ENCODE measurements at places on chromosomes 2 and 18.

DNA sequence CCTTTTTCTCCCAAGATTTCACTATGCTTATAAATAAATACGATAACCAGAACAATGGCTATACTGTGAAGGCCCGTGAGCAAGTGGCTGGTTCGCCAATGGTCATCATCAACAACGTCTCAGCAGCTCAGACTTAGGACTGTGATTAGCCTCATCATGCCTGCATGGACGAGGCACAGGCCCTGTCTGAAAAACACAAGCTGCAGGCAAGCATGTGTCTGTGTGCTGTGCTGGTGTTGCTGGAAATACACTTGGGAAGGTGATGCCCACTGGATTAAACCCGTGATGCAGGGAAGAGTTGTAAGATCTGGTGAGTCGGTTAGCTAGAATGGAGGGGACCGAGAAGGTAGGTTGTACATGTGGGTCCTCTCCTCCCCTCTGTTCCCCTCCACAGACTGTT, 111.5 kb upstream of the EPC2 start:
- no peak for DNase-seq

- DNase-seq, result no peak
Observed at GRCh38 chr18:2529154-2529553, 42.2 kb downstream of the METTL4 start.

DNA sequence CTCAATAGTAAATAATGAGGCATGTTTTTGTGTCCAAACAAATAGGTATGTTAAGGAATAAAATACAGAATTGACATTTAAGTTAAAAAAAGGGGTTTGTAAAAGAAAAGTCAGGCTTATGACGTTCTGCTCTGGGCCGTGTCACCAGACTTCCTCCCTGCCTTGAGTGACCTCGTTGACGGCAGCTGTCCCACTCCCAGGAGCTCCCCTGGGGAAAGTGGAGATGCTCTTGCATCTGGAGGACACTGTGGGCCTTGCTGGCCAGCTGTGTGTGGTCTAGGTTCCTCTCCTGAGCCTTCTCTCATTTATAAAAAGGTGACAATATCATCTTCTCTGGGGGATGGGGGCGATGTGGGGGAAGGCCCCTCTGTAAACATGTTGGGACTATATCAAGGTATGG, 196.2 kb downstream of the CLIP4 start:
- DNase-seq, result no peak

DNA sequence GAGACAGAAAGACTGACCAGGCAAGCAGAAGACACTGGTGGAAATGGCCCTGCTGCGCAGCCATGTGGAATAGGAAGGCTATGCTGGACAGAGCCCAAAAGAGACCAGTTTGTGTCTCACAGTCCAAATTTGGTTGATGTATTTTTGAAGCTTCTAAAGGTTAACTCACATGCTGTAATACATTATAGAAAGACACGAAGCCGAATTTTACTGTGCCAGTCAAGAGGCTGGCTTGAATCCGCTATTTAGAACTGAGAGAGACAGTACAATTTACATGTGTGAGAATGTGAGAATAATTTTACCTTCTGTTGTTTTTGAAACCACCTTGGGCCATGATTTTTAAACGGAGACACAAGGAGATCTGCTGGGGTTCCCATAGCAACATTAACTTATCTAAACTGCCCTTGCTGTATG, 113.6 kb downstream of the METTL8 start:
- DNase-seq, result no peak

GRCh38 chr2:62467475-62468321, 38.3 kb downstream of the TMEM17 start:
- DNase-seq, result no peak

DNA sequence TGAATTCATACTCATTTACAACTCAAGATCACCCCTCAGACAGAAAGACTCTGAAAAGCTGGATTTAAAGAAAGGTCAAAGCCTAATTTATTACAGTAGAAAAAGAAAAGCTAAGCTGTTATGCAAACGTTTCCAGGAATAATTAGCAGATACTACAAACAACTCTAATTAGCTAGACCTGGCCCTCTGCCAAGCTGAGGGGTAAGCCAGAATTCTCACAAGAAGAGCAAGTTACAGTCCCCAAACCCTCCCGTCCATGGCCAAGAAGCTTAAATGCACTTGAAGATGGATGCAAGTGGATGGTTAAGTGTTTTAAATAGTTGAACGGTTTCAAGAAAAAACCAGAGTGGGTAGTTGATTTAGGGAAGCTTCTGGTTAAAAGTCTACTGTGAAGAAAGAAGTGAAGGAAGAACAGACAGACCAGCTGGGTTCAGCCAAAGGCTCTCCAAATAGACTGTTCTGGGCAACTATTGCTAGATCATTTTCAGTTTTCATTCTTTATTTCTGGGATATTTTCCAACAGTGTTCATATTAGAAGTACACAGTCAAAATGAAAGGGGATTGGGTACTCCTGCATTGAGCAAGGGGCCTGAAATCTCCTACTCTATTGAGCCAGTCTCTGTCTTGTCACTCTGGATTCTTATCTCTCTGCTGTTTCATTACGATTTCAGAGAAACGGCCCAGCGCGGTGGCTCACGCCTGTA, 4.8 kb downstream of the LMAN2L start:
- no peak for DNase-seq

- no peak for DNase-seq
Observed at GRCh38 chr18:37304012-37304680, 261.5 kb downstream of the CELF4 start.

DNA sequence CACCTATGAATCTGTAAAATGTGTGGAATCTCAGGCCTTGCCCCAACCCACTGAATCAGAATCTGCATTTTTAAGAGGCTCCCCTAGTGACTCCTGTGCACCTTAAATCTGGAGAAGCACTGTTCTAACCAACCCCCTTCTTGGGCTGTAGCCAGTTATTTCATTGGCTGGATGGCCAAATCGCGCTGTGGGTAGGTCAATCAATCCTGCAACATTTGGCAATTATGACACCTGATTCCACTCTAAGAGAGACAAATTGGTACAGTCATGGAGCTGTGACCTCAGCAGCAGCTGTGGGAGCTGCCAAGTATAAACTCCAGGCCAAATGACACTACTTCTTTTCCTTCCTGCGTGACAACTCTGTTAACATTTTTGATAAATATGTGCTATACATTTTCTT, 208.7 kb downstream of the CLIP4 start:
- no peak for DNase-seq

GRCh38 chr2:181051861-181052522, 71.6 kb downstream of the UBE2E3 start:
- no peak for DNase-seq

DNA sequence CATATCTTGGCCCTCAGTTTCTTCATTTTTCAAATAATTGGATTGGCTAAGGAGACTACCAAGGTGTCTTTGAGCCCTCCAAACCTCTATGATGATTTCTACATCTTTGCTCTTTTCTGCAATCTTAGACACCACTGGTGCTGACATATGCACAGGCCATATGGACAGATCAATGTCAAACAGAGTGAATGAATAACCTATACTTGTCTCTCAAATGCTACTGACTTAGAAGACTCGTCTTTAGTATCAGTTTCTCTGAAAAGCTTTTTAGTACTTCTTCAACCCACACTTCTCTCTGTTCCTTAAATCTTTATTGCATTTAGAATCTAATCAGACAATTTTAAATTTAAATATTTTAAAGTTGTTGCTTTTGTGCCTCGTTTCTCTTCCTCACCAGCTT, 258.2 kb downstream of the LTBP1 start:
- no peak for DNase-seq

- DNase-seq, result peak; percentile 11
Observed at GRCh38 chr2:43509886-43510285, 86.0 kb downstream of the THADA start.

DNA sequence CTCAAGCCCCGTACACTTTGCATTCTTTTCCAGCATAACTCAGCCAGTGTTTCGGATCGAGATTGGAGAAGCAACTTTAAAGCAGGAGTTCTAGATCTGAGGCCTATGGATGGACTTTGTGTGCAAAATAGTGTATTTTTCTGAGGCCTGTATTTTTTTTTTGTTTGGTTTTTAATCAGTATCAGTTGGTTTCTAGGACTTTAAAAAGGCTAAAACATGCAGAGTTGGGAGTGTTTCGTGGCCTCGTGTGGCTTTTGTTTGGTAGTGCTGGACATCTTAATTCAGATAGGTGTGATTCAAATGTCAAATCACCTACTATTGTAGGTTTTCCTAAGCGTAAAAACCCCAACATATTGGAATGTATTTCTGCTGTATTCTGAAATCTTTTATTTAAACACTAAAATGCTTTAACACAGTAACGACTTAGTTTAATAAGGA, 282 bp upstream of the PUS10 start:
- no peak for DNase-seq

- DNase-seq, result no peak
Observed at GRCh38 chr18:33805592-33805991, 227.6 kb downstream of the ASXL3 start.

GRCh38 chr2:173571021-173571821, 216.5 kb downstream of the CDCA7 start:
- DNase-seq, result no peak

DNA sequence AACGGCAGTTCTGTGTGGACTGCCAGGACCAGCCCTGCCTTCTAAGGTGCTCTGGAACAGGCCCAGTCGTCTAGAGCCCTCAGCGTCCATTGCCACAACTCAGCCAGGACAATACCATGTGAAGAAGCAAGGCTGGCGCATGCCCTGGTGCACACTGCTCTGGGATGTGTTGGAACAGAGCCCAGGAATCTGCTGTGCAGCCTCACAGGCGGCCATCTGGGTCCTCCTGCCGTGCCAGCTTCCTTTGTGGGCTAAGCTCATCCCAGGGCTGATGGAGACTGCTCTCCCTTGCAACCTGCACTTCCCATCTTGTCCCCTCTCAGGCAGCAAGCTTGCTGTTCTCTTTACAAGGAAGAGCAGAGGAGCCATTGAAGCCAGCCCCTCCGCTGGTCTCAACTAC, 246.4 kb upstream of the PXDN start:
- DNase-seq, result no peak

DNA sequence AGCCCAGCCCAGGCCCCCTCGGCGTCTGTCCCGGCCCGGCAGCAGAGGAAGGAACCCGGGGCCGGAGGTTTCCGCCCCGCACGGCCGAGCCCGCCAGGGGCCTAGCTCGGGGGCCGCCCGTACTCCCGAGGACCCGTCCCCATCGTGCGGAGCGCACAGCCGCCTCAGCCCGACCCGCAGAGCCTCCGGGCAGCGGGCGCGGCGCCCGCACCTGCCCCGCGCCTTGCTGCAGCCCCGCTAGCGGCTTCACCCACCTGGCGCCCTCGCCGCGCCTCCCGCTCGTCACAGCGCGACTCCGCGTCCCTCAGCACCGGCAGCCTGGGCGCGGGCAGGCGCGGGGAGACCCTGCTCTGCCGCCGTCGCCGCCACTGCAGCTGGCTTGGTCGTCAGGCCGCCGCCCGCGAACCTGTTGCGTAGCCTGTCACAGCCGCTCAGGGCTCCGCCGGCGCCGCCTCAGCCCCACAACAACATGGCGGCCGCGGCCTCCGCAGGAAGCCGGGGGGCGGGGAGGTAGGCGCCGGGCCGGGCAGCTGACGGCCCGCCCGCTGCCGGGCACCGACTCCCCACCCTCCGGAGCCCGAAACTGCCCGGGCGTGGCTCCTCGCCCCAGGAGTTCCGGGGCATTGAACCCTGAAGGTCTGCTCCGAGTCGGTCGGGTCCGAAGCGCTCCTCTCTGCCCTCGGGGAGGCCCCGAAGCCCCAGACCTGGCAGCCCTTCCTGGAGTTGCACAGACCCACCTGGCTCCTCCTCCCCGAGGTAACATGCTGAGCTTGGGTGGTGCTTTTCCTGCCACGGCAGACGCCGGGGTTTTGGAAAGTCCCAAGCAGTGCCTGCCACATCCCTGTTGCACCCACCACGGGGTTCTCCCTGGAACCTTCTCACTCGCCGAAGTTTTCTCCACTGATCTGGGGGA, at the start of gene ITSN2:
Gene ITSN2, minus strand, starts transcription at position 487 of the 913 bp plus-strand sequence. CDS start 32,454 bp downstream, outside the sequence.
- peak; percentile 85 for DNase-seq

DNA sequence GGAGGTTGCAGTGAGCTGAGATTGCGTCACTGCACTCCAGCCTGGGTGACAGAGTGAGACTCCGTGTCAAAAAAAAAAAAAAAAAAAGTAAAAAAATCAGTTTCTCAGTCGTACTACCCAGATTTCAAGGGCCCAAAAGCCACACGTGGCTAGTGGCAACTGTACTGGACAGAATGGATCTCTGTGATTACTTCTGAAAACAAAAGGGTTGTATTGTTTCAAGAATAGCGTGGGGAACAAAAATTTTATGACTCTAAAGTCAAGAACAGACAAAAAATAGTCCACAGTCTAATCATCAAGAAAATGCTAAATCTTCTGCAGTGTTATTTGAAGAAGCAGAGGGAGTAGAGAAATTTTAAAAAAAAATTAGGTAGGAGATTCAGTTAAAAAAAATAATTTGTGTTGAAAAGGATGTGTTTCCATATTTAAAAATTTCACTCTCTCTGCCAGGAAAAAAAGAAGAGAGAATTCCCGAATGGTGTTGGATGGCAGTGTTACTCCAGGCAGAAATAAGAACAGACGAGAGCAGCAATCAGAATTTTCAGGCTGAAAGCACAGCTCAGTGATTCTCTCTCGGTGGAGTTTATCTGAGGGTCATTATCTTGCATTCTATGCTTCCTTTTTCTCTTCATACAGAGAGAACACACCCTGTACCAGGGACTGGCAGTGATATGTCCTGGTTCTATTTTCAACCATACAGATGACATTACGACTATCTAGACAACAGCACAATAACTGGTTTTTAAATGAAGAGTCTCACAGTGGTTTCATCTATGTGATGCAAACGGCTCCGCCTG, 61.8 kb downstream of the CABYR start:
- no peak for DNase-seq

DNA sequence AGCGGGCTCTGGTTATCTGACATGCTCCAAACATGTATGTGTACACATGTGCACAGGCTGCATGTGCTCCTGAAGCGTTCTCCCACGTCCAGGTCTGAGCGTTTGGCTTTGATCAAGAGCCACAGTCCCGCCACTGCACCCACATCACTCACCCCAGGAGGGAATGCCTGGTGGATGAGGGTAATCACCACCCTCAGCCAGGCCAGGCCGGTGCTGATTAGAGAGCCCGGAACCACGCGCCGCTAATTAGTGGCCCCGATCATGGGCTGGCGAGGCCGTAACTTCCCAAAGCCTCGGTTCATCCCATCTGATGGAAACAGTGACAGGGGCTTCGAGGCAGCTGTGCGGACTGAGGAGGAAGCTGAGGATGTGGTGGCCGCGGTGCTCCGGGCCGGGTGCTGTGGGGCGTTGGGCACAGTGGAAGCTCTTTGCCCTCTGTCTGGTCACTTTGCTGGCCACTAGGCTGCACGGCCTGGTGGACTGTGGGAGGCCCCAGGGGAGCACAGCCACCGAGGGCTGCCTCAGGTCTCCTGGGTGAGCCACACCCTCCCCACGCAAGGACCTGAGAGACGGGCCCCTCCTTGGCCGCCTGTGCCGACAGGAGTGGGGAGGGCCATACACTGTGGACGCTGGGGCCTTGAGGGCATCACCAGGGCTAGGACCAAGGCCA, 219.4 kb downstream of the TWIST2 start:
- no peak for DNase-seq

GRCh38 chr2:71583876-71584275, 130.5 kb downstream of the DYSF start:
- DNase-seq, result no peak
